ENCODE measurements at places on chromosomes 4 and X.

- no peak for DNase-seq
Observed at GRCh38 chr4:146522869-146523205, 1.1 kb upstream of the SLC10A7 start.

DNA sequence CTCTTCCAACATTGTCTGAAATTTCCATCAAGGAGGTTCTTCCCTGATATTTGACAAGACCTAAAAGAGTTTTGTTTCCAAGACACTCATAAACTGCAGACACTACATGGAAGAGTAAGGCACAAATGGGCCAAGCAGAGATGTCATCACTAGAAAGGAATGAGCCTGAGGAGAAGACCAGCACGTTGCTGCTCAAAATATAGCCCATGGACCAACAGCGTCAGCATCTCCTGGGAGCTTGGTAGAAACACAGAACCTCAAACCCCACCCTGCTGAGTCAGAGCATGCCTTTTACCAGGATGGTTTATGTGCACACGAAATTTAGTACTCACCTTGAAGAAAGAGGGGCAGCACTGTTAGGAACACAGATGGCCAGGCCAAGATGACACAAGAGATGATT is 128.7 kb upstream of the MID1 start:
- DNase-seq: no peak

DNA sequence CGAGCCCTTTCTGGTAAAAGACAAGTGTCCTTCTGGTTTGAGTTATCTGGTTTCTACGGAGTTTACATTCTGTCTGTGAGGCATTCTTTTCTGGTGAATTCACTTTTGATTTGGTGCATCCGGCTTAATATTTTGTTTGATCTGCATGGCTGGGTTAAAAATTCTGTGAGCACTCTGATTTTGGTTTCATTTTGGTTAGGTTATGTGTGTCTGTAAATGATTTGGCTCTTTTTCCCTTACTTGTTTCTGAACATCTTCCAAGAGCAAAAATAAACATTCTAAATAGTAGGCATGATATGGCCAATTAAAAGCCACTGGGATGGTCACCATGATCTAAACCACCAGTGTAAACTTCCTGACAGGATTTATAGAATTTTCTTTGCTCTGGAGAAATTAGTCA is 85.7 kb upstream of the PTPN13 start:
- DNase-seq: no peak

DNA sequence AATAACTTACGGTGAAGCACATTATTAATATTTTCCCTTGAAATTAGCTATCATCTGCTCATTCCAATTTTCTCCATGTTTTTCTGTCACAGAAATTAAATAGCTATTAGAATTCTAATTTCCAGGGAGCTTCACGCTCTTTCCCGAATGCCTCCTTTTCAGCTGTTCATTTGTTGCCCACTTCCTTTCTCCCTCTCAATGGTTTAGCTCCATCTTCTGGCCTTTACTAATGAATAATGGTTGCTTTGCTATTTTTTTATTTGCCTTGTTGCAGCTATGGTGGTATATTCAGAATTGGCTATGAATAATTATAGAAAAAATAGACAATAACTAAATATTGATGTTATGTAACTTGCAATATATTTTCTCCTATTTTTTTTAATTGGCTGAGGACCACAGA is 70.5 kb downstream of the GRIA2 start:
- no peak for DNase-seq

- no peak for DNase-seq
Observed at GRCh38 chrX:12817528-12817927, 26.3 kb downstream of the PRPS2 start.

DNA sequence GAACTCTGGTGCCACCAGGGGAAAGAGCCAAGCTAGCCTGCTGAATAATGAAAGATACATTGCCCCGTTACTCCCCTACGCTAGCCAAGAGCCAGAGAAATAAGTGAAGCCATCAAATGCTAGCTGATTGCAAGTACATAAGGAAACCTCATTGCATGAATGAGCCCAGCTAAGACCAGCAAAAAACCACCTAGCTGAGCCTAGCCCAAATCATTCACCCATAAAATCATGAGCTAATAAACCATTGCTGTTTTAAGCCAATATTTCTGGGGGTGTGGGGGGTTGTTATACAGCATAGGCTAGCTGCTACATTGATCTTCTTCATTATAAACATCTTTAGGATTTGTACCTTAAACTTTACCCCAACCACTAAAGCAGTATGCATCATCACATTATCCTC is 15.4 kb upstream of the EDNRA start:
- no peak for DNase-seq
